ENCODE measurements at places on chromosomes 1 and 21. TPM values are rescaled to one million over a fixed set of nuclear protein-coding genes. Genes with fewer than 3 reads are reported as not detected.

GRCh38 chr1:1088801-1089680, 14.9 kb upstream of the RNF223 start:
- H3K4me1 ChIP-seq = no peaks in the 10 kb centered on the region
- no peak for DNase-seq
- no peak overlapping the region for H3K4me3 ChIP-seq
- H3K36me3 ChIP-seq = no peaks in the 10 kb centered on the region
- no peaks in the 10 kb centered on the region for H3K27me3 ChIP-seq

DNA sequence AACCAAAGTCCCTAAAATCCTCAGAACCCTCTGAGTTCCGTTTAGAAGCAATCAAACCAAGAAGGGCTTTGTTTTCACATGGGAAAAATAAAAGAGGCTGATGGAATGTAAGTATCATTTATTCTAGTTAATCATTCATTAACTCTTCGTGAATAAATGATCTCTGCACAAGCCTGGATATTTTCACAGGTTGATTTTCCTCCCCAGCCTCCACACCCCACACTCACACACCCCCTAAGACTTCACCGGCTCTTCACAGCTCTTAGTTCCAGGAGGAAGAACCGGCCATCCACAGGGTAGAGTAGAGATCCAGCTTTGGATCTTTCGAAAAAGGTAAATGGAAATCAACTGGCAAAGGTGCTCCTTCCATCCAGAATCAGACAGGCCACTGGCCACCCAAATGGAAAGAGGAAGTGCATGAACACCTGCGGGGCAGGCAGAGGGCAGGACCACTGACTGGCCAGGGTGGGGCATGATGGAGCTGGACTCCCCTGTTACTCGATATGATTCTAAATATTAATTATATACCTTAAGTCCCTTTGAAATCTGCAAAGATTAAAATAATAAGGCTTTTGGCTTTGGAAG, 10.0 kb downstream of the C1orf198 start:
- H3K36me3 ChIP-seq = peaks cover 4% of the 10 kb centered on the region
- no peaks in the 10 kb centered on the region for H3K27me3 ChIP-seq
- peaks cover 25% of the 10 kb centered on the region for H3K4me1 ChIP-seq
- H3K4me3 ChIP-seq = no peak overlapping the region

- no peak overlapping the region for H3K4me3 ChIP-seq
- H3K36me3 ChIP-seq = no peaks in the 10 kb centered on the region
- no peak for DNase-seq
These were observed 22.9 kb downstream of the CBR1 start for GRCh38 chr21:36092681-36093080.

- no peak overlapping the region for H3K27ac ChIP-seq
- no peaks in the 10 kb centered on the region for H3K4me1 ChIP-seq
- no peak for DNase-seq
- no peaks in the 10 kb centered on the region for H3K36me3 ChIP-seq
These were observed 160.5 kb downstream of the PEX14 start for GRCh38 chr1:10635085-10635896.

GRCh38 chr21:33127868-33128242, 57.9 kb downstream of the OLIG1 start:
- H3K4me3 ChIP-seq = no peak overlapping the region
- no peak overlapping the region for H3K27ac ChIP-seq
- H3K36me3 ChIP-seq = no peaks in the 10 kb centered on the region
- H3K4me1 ChIP-seq = peaks cover 10% of the 10 kb centered on the region

DNA sequence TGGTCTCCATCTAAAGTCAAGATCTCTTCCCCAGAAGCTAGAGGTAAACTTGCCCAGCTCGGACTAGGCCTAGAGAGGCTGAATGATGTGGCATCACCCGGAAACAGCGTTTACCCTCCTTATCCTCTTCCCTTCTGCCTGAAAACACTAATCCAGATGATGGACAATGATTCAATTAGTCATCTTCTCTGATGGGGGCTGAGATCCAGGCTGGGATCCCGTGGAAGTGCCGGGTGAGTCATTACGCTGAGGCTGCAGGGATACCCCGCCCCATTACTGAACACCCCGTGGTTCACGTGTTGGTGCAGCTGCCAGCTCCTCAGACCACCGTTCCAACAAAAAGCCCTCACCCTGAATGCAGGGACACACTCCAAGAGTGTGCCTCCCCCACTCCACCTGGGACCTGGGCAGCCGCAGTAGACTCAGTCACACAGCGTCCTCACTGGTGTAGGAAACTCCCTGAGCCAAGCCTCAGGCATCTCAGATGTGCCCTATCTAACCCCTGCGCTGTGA, 2.0 kb downstream of the S100A6 start:
- DNase-seq = no peak
- H3K36me3 ChIP-seq = no peaks in the 10 kb centered on the region
- H3K4me1 ChIP-seq = peaks cover 37% of the 10 kb centered on the region

- DNase-seq = no peak
- H3K27me3 ChIP-seq = no peaks in the 10 kb centered on the region
- H3K4me1 ChIP-seq = no peaks in the 10 kb centered on the region
- no peaks in the 10 kb centered on the region for H3K36me3 ChIP-seq
These were observed 13.6 kb upstream of the ERI3 start for GRCh38 chr1:44368471-44369151.

DNA sequence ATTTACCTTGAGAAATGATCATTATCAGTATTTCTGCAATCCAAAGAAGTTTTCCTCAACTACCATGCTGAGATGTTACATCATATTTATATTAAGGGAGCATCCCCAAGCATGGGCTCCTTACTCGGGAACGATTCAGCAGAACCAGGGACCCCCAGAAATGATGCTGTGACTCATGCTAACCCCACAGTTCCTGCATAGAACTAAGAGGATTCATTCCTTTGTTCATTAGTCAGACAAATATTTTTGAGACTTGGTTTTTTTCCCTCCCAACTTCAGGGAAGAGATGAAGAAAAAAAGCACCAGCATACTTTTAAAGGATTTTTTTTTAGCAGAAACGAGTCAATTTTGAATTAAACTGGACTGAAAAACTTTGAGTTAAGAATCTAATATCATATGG, 49.2 kb upstream of the COL24A1 start:
- no peak for DNase-seq
- H3K27ac ChIP-seq = no peak overlapping the region
- no peaks in the 10 kb centered on the region for H3K4me1 ChIP-seq
- H3K4me3 ChIP-seq = no peak overlapping the region
- H3K27me3 ChIP-seq = no peaks in the 10 kb centered on the region
- no peaks in the 10 kb centered on the region for H3K36me3 ChIP-seq

DNA sequence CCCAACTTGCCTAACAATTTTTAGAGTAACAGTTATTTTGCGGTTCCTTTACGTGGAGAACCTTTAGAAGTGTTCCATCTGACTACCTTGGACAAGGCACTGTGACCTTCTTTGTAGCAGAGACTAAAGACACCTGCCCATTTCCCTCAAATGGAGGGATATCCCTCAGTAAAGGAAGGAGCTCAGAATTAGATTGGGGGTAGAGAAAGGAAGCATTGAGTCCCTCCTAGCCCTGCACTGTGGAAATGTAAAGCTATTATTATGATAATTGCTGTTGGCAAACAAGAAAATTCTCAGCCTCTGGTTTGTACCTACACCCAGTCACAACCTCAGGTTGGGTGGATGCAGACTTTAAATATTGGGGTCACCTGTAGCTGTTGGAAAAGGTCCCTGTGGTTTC, 72.6 kb upstream of the MACF1 start:
- no peaks in the 10 kb centered on the region for H3K27me3 ChIP-seq
- peak overlapping the region; percentile 77 for H3K27ac ChIP-seq

DNA sequence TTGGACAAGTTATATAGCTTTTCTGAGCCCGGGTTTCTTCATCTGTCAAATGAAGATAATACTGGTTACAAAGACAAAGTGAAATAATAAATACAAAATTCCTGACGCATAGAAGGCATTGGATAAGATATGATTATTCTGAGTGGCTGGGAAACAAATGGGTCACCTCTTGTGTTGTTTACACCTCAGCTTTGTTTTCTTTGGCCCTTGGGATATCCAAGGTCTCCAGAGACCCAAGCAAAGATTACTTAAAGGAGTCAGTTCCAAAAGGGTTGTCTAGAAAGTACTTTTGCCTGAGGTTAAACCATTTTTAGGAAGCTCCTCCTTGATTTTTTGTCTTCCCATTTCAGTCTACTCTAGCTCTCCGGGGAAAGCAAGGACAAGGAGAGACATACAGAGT, 9.7 kb downstream of the KHDRBS1 start:
- H3K4me3 ChIP-seq = no peak overlapping the region
- H3K36me3 ChIP-seq = no peaks in the 10 kb centered on the region
- H3K27me3 ChIP-seq = no peaks in the 10 kb centered on the region
- H3K4me1 ChIP-seq = no peaks in the 10 kb centered on the region
- no peak for DNase-seq

DNA sequence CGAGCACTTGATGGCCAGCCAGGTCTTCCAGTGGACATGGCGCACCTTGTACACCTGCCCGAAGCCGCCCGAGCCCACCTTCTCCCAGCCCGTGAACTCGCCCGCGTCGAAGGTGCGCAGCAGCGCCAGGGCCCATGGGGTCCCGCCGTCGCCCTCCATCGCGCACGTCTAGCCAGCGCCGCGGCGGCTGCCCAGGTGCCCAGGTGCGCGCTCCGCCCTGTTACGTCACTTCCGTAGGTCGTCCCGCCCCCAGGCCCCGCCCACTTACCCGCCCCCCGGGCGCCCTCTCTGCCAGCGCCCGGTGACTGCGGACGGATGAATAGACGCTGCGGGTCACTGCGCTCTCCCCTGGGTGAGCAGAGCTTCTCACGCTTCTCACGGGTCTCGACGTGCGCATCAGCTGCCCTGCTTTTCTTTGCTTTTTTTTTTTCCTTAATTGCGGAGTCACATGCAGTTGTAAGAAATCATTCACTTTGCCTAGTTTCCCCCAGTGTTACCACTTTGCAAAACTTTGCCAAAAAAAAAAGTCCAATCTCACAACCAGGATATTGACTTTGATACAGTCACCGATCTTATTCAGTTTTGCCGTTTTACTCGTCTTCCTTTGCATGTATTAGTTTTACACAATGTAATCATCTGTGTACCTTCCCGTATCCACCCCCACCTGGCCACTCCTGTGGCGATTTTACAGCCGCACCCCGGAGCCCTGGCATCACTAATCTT, at the start of gene RIPK4:
Gene RIPK4 (minus strand): TSS at position 170 of the 723 bp plus-strand sequence. CDS start 11 bp downstream, at position 159.
- no peaks in the 10 kb centered on the region for H3K27me3 ChIP-seq
- H3K4me1 ChIP-seq = peaks cover 55% of the 10 kb centered on the region
- DNase-seq = peak; percentile 88
- peak within 1 kb of the TSS; percentile 90 for H3K4me3 ChIP-seq

GRCh38 chr1:207793327-207793726, 41.5 kb downstream of the CD46 start:
- no peak for DNase-seq
- peaks cover 1% of the 10 kb centered on the region for H3K36me3 ChIP-seq
- H3K27ac ChIP-seq = no peak overlapping the region
- H3K4me3 ChIP-seq = no peak overlapping the region
- H3K27me3 ChIP-seq = no peaks in the 10 kb centered on the region
- H3K4me1 ChIP-seq = peaks cover 40% of the 10 kb centered on the region

GRCh38 chr1:8222789-8223188, 95.1 kb upstream of the SLC45A1 start:
- DNase-seq = no peak
- no peaks in the 10 kb centered on the region for H3K4me1 ChIP-seq
- H3K36me3 ChIP-seq = no peaks in the 10 kb centered on the region
- no peak overlapping the region for H3K4me3 ChIP-seq
- H3K27me3 ChIP-seq = no peaks in the 10 kb centered on the region
- no peak overlapping the region for H3K27ac ChIP-seq

DNA sequence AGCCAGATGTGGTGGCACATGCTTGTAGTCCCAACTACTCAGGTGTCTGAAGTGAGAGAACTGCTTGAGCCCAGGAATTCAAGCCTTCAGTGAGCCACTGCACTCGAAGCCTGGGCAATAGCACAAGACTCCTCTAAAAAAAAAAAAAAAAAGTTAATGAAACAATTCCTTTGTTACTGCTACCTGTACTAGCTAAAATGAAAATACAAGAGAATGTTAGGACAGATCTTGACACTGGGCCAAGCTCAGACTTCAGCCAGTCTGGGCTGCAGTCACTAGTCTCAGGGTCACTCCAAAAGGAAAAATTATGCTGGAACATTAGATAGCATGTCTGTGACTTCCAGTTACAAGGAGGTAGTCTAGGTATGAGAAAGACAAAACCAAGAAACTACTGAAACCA, 56.5 kb downstream of the TRIM33 start:
- DNase-seq = no peak
- H3K4me1 ChIP-seq = peaks cover 40% of the 10 kb centered on the region
- H3K4me3 ChIP-seq = no peak overlapping the region
- no peak overlapping the region for H3K27ac ChIP-seq

GRCh38 chr1:245869847-245870246, 637.2 kb downstream of the SMYD3 start:
- peak overlapping the region; percentile 14 for H3K27ac ChIP-seq
- H3K4me1 ChIP-seq = 0 out of 2 replicates have a peak, but pooled peaks cover 4% of the 10 kb centered on the region
- H3K27me3 ChIP-seq = no peaks in the 10 kb centered on the region
- H3K4me3 ChIP-seq = no peak overlapping the region

DNA sequence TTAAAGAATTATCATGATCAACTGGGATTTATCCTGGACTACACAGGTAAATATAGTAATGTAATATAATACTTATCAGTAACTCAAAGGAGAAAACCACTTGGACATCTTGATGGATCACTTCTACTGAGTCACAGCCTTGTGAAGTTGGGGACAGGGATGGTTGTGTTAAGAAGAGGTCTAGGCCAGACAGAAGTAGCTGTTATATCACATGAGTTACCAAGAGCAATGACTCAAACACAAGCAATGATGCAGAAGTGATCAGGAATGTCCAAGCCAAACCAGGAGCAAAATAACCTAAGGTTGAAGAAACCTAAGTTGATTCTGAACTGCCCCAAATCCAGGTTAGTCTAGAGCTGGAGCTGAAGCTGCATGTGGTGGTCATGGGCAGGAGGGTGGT, 424.5 kb upstream of the DAB1 start:
- no peaks in the 10 kb centered on the region for H3K4me1 ChIP-seq
- no peak overlapping the region for H3K4me3 ChIP-seq
- no peaks in the 10 kb centered on the region for H3K27me3 ChIP-seq
- H3K27ac ChIP-seq = no peak overlapping the region
- DNase-seq = no peak
- H3K36me3 ChIP-seq = no peaks in the 10 kb centered on the region

- H3K27ac ChIP-seq = peak overlapping the region; percentile 88
- H3K4me3 ChIP-seq = peak overlapping the region; percentile 84
- DNase-seq = no peak
- H3K4me1 ChIP-seq = peaks cover 8% of the 10 kb centered on the region
- H3K36me3 ChIP-seq = 0 out of 2 replicates have a peak, but pooled peaks cover 1% of the 10 kb centered on the region
- no peaks in the 10 kb centered on the region for H3K27me3 ChIP-seq
These were observed 613 bp upstream of the GPATCH4 start for GRCh38 chr1:156601892-156602291.

GRCh38 chr1:17919525-17920439, 164.6 kb downstream of the ACTL8 start:
- H3K27ac ChIP-seq = no peak overlapping the region
- DNase-seq = peak; percentile 44
- H3K4me3 ChIP-seq = no peak overlapping the region
- H3K4me1 ChIP-seq = no peaks in the 10 kb centered on the region

Gene PDZK1
- total RNA-seq = 90.2 TPM

Gene RNF19B
- total RNA-seq = 13.9 TPM

Gene DNASE2B
- not detected for total RNA-seq

Gene PLA2G2F
- total RNA-seq = not detected

Gene LINGO4
- not detected for total RNA-seq

Gene RIPPLY3
- 0.91 TPM for total RNA-seq

Gene CD1E
- total RNA-seq = not detected

Gene GJB5
- total RNA-seq = not detected

Gene ZNF593OS
- 0.45 TPM for total RNA-seq

Gene WNT2B
- total RNA-seq = 0.46 TPM

Gene CAPN8
- 4.1 TPM for total RNA-seq

Gene CTSS
- total RNA-seq = 1.3 TPM

Gene DMBX1
- total RNA-seq = not detected

Measured in Caco-2 (cell line).